GM04504 (cell line): ENCODE measurements at places on chromosomes 1 and 21.

DNA sequence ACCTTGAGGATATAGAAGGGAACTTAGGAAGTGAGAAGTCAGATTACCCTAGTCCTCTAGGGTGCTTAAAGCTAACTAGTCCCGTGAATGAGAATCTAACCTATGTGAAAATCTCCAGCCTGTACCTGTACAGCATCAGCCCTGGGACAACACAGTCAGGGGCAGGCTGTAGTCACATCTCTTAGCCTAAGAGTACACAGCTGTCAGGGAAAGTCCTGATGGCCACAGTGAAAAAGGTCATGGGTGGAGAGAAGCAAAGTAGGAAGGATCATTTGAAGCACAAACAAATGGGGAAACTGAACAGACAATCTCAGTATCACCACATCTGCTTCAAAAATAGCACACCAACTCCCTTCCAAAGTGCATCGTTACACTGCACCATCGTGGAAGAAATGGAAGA lies 11.7 kb downstream of the CTSK start:
- DNase-seq = no peak

GRCh38 chr21:46340998-46341397 lies 17.0 kb downstream of the PCNT start:
- no peak for DNase-seq

GRCh38 chr1:174269989-174270651 lies 110.8 kb downstream of the RABGAP1L start:
- no peak for DNase-seq

- DNase-seq = no peak
These were observed 13.2 kb upstream of the CREG1 start for GRCh38 chr1:167566766-167567165.

DNA sequence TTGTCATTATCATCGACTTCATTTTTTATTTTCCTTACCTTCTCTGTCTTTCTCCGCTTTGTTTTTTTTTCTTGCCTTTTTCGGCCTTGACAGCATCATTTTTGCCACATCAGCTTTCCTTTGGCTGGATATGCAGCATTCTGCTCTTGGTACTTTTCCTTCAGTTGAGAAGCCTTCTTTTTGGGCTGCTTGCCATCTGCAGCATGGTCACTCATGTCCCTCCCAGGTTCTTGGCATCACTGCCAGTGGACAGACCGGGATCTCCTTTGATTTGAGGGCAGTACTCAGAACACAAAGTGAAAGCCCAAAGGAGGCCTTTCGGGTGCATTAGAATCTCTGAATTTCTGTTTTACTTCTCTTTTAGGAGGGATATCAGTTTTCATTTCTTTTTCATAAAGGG lies 3.7 kb upstream of the PARP1 start:
- DNase-seq = no peak

DNA sequence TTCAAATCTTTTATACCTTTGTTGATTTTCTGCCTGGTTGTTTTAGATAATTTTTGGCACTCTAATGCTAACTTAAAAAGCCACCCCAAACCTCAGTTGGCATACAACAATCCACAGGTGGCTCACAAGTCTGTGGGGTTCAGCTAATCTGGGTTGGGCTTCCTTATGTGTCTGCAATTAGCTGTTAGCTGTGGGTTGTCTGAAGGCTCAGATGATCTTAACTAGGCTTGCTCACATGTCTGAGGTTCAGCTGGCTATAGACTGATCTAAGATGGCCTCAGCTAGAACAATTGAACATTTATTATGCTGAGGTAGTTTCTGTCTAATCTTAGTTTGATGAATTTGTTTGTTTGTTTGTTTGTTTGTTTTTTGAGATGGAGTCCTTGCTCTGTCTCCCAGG lies 44.9 kb upstream of the ADAR start:
- DNase-seq = no peak

- no peak for DNase-seq
These were observed at the start of gene GUCA2A for GRCh38 chr1:42164551-42165420. Gene GUCA2A (minus strand): TSS chr1:42164745. CDS start chr1:42164712, 33 bp downstream.

- no peak for DNase-seq
These were observed 22.0 kb downstream of the VPS26C start for GRCh38 chr21:37245151-37245550.

DNA sequence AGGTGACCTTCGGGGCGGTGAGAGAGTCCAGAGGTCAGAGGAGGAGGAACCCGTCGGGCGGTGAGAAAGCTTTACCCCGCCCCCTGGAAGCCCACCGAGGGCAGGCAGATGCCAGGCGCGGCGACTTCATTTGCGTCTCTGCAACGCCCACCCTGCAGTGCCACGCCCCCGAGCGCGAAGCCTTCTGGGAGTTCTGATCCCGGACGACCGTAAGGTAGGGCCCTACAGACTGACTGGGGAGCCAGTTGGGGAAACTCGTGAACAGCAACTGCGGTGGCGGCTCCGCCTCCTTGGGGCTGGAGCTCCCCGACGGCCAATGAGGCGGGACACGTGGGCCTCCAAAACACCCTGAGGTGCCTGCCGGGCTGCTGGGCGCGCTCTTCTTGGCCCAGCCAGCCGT lies 46.0 kb upstream of the EDARADD start:
- DNase-seq = no peak

DNA sequence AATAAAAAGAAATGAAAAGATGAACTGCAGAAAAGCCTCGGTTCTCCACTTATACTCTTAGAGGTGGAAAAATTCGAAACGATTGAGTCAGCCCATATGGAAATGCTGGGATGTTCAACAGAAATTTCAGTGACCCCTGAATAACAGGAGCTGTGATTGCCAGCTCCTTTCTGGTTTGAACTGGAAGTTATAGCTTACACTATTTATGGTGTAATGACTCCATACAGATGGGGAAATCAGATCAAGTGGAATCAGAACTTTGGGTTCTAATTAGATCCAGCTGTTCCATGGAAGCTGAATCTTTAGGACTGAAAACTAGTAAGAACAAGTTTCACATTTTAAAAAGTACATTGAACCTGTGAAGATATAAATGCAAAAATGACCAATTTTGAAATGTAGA lies 569.3 kb upstream of the ZRANB2 start:
- no peak for DNase-seq

DNA sequence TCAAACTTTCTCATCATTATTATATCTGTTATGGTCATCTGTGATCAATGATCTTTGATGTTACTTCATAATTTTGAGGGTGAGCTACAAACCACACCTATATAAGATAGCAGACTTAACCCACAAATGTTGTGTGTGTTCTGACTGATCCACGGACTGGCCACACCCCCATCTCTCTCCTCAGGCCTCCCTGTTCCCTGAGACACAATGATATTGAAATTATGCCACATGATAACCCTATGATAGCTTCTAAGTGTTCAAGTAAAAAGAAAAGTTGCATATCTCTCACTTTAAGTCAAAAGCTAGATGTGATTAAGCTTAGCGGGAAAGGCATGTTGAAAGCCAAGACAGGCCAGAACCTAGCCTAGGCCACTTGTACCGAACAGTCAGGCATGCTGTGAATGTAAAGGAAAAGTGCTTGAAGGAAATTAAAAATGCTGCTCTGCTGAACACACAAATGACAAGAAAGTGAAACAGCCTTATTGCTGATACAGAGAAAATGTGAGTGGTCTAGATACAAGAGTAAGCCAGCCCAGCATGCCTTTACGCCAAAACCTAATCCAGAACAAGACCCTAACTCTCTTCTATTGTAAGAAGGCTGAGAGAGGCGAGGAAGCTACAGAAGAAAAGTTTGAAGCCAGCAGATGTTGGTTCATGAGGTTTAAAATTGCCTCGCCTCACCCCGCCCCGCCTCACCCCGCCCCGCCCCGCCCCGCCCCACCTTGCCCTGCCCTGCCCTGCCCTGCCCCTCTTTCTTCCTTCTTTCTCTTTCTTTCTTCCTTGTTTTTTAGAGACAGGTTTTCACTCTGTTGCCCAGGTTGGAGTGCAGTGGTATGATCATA lies 16.5 kb downstream of the CTSS start:
- DNase-seq = no peak

DNA sequence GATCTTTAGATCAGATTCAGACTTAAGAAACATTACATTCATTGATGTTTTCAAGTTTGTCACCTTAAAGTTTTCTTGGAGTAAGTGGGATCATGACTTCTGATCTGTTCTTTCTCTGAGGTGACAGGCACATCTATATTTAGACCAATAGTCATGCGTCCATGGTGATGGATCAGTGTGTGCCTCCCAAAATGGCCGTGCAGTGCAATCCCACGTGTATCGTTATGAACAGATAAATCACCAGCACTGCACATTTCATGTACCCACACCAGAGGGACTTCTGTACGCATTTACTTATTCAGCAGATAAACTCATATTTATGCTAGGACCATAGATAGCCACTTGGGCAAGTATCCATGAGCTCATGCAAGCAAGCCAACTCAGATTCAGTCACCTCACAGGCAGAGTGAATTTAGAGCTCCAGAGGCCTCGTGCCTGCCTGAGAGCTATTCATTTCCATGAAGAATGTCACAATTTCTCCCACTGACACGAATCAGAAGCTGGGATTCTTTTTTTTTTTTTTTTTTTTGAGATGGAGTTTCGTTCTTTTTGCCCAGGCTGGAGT lies 13.9 kb upstream of the WDR26 start:
- DNase-seq = no peak

DNA sequence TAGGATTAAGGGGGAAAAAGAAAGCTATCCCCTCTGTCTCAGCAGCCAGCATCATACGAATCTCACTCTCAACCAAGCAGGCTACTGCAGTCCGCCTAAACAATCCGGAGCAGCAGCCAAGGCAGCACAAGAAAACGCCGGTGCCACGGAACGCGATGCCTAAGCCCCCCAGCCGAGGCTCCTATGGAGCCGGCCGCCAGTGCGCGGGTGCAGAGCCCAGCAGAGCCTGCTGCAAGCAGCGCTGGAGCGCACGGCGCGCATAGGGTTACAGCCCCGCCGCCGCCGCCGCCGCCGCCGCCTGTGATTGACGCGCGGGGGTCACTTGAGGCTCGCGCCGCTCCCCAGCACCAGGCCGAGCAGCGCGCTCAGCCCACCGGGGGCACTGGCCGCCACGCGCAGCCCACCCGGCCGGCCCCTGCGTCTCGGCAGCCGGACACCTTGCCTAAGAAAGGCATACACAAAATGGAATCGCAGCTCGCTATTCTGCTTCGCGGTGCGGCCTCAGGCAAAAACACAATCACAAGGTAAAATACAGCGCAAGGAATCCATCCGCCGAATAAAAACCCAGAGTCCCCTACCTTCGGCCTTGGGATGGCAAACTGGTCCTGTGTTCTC lies 780 bp downstream of the HIVEP3 start:
- DNase-seq = no peak

DNA sequence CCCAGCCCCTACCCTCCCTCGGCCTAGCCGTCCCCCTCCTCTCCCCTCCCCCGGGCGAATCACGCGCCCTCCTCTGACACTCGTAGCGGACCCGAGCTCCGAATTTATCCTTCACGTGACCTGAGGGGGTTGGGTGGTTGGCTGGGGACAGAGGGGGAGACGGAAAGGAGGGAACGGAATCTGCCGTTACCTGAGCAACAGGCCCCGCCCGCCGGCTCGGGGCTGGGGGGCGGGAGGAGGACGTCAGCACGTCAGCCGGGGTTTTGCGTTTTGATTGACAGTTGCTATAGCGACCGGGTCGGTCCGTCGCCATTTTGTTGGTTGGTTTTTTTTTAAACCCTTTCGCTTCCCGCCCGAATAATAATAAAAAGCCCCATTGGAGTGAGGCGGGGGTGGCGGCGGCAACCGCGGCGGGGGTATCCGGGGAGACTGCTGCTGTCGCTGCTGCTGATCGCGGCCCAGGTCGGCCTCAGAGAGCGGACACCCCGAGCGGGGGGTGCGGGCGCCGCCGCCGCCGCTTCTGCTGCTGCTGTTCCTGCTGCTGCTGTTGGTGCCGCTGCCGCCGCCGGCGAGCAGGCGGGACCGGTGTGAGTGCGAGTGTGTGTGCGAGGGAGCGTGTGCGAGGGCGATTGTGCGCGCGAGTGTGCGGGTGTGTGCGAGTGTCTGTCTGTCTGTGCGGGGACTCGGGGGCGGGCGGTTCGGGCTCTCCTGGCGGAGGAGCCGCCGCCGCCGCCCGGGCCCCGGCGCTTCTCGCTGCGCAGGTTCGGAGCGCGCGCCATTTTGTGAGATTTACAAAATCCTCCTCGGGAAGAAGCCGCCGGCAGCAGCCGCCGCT lies at the start of gene DYRK1A:
Gene DYRK1A (plus strand): TSS at position 292 of the 835 bp plus-strand sequence. CDS start 53,602 bp downstream, outside the sequence.
- DNase-seq = peak; percentile 99

DNA sequence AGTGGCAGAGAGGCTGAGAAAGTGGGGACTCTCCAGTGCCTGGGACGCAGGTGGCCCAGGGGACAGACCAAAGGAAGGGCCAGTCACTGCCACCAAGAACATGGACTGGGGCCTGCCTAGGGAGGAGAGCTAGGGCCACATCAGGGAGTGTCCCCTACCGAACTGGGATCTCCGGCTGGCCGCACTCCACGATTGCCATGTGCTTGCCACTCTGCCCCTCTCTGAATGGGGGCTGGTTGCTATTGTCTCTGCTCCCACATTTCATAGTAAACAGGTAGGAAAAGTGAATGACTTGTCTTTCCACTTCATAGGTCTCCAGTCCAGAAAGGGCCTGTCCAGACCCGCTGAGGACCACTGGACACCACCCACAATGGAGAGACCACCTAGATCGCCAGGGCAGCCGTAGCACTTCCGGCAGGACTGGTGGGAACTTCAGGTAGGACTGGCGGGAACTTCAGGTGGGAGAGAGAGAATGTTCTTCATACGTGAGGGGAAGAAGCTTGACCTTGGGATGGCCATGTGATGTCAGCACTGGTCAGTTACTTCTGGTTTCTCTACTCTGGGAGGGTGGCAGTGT lies 55.2 kb upstream of the PDE9A start:
- no peak for DNase-seq

GRCh38 chr1:183094351-183094750 lies 71.1 kb downstream of the LAMC1 start:
- no peak for DNase-seq

DNA sequence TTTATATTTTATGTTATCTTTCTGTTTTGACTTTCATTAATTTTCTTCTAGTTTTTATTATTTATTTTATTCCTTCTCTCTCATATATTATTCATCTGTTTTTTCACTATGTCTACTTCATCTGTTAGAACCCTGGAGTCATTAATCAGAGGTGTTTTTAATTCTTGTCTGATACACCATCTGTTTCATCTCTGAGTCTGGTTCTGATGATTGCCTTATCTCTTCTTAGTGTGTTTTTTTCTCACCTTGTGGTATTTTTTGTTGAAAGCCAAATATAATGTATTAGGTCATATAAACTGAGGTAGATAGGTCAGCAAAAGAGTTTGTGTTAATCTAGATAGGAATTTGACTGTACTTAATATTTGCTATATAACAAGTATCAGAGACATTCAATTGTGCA lies 1005.7 kb upstream of the NCAM2 start:
- DNase-seq = no peak

- no peak for DNase-seq
These were observed 1.4 kb downstream of the CSRP1 start for GRCh38 chr1:201505503-201505890.
